ENCODE measurements at places on chromosomes 1 and 21. TPM values are rescaled to one million over a fixed set of nuclear protein-coding genes. Genes with fewer than 3 reads are reported as not detected.

The GNAT2 gene
- not detected for total RNA-seq

The ZNF678 gene
- 3.3 TPM for total RNA-seq

The SON gene
- 150 TPM for total RNA-seq

The ATP1A4 gene
- 0.28 TPM for total RNA-seq

The MYOG gene
- total RNA-seq, result not detected
